ENCODE measurements at places on chromosomes 7 and 10.

DNA sequence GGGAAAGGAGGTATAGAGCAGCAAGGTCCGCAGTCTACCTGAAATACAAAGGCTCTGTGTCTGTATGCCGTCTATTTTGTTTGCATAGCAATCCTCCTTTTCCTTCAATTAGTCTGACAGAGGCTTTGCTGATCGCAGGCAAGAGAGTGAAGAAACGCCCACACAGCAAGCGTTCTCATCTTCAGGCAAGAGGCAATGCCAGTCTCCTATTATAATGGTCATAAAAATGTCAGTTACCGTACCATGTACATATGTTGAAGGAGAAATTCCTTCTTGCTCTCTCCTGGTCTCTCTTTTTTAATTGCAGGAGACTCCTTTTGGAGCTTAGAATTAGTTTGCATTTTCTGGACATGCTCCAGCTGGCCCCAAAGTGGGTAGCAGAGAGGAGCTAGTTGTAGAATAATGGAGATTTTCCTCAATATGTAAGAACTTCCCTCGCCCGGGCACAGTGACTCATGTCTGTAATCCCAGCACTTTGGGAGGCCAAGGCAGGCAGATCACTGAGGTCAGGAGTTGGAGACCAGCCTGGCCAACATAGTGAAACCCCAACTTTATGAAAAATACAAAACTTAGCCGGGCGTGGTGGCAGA lies 139.5 kb downstream of the PFKFB3 start:
- DNase-seq, result no peak

- DNase-seq, result no peak
Measured at GRCh38 chr7:135234727-135235126, 1.1 kb downstream of the STRA8 start.

- no peak for DNase-seq
Measured at GRCh38 chr7:116426428-116427156, 72.9 kb upstream of the CAV2 start.

- DNase-seq, result no peak
Measured at GRCh38 chr10:43694526-43694925, 45.8 kb upstream of the ZNF32 start.

DNA sequence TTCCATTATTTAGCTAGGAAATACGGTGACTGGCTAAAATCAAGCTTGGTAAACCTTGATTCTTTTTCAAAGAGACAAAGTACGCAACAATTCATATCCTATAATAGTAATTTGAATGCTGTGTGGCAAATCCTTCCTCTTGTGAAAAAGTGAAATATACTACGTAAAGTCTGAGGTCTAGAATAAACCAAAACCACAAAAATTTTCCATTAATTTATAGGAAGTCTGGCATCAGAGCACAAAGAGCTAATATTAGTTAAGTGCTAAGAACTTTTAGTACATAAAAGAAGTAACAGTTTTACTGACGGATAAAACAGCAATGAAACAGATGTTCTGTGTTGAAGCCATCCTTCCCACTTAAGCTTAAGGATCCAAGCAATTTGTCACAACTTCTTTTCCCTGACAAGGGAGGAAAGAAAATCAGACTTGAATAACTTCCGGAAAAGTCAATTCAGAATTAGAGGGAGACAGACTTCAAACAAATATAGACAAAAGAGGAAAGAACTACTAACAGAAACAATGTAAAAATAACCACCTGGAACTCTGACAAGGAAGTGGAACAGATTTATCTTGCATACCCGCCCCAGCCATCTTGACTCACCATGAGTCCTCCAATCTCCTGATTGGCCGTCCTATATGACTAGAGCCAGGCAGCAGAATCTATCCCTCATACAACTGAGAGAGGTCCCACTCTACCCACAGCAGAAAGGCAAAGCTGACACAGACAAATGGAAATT lies 34.6 kb downstream of the RHEB start:
- peak; percentile 54 for DNase-seq
